ENCODE measurements at places on chromosomes 2 and 18.

DNA sequence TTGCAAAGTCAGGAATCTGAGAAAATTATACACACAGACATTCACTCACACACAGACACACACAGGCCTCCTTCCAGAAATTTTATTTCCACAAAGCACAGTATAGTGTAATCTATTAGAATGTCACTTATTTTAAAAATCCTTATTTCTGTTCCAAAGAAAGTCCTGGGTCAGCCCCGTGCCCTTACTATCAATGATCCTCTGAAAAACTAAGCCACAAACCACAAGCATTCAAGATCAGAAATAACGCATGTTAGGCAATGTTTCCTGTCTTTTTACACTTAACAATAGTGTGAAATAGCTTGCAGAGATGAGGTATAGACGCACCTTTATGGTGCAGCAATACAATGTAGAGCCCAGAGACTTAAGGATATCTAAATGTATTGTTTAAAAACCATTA lies 25.8 kb downstream of the TBC1D8 start:
- no peak for DNase-seq

DNA sequence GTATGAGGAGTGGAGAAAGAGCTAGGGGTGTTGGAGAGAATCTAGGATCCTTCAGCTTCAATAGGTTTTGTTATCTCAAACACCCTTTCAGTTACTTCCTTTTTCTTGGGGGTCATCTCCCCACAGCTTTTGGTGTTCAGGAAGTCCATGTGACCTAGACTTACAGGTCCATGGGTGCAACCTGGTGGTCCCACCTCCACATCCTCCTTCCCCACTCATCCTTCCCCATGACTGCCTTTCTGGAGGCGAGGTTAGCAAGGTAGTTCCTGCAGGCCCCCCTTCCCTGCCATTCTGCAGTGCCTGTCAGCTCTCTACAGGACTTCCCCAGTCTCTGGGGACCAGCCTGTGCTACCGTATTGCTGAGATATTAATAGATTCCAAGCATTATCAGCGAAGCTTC lies 107.6 kb downstream of the TMEM17 start:
- no peak for DNase-seq

DNA sequence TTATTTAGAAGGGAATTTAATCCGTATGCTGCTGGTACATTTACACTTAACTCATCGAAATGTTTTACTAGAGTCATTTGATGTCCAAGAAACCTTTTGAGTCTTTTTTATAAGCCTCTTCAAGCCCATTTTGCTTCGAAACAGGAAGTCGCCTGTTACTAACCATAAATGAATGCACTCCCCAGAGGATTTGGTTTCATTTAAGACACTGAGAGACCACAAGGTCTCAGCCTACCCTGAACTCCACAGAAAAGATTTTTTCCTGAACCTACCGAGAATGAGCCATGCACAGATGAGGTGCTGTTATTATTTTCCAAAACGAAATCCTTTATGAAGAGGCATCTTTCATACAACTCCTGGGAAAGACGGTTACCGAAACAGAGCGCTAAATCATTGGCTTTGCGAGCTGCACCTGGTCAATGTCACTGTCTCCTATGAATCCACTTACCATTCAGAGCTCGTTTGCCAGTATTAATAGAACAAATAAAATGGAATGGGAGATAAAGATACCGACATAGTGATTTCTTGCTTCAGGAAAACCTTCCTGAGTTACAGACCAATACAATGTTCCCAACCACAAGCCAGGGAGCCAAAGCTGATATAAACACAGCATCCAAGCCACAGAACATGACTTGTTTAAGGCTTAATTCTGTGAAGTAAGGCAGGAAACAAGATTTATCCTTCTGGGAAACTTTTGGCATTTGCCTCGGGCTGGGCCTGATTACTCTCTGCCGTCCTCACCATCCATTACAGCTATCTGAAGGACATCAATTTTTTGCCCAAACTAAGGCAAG lies 382.1 kb downstream of the OSR1 start:
- no peak for DNase-seq

- DNase-seq: no peak
These were observed 360.7 kb upstream of the ETAA1 start for GRCh38 chr2:67036444-67036843.

DNA sequence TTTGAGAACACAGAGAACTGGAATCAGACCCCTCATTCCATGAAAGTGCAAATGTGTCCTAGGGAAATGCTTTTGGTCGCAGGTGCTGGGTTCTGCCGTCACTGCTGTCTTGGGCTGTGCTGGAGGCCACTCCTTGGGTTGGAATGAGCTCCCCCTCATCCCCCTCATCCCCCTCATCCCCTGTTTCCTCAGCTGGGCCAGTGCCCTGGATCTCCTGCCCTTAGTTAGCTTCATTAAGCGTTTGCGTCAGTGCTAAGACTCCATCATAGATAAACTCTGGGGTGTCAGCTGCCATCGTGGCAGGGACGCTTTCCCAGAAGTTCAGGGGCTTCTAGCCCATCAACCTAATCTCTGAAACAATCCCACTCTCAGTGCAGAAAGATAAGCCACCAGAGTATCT lies 97.1 kb upstream of the ZNF516 start:
- no peak for DNase-seq

- DNase-seq: no peak
These were observed 71.2 kb downstream of the NUP35 start for GRCh38 chr2:183195397-183195796.

GRCh38 chr2:234444893-234445292 lies 52.0 kb downstream of the ARL4C start:
- DNase-seq: no peak

GRCh38 chr2:219581346-219581745 lies 9.2 kb downstream of the INHA start:
- no peak for DNase-seq

GRCh38 chr2:178498137-178498536 lies 17.9 kb downstream of the PLEKHA3 start:
- DNase-seq: no peak

GRCh38 chr18:32380559-32380958 lies 90.1 kb downstream of the GAREM1 start:
- DNase-seq: no peak

GRCh38 chr2:238479847-238480246 lies 53.1 kb downstream of the ASB1 start:
- DNase-seq: no peak

DNA sequence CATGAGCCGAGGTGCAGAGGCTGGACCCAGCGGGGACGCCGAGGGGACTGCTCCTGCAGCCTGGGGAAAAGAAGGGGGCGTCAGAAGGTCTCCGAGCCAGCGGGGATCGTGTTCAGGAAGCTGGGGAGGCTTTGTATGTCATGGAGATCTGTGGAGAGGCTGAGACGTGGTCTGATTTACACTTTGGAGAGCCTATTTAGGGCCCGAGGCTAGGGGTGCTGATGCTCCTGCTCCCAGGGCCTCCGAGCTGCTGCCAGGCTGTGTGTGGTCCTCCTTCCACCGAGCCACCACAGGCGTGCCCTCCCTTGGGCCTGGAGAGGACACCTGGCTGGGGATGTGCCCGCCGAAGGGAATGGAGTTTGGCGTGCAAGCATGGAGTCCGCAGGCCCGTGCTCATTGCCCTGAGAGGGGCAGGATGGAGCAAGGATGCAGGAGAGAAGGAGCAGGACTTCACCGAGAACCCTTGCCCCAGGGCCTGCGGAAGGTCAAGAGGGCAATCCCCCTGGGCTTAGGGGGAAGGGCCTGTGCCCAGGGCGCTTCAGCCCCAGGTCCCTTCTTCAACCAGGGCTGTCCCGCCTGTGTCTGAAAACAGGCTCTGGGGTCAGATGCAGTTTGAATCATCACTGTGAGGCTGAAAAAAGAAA lies 252.5 kb downstream of the VAPA start:
- DNase-seq: no peak

GRCh38 chr2:8132351-8132831 lies 549.5 kb upstream of the ID2 start:
- DNase-seq: no peak

GRCh38 chr2:230843132-230843531 lies 21.6 kb upstream of the ITM2C start:
- DNase-seq: no peak

DNA sequence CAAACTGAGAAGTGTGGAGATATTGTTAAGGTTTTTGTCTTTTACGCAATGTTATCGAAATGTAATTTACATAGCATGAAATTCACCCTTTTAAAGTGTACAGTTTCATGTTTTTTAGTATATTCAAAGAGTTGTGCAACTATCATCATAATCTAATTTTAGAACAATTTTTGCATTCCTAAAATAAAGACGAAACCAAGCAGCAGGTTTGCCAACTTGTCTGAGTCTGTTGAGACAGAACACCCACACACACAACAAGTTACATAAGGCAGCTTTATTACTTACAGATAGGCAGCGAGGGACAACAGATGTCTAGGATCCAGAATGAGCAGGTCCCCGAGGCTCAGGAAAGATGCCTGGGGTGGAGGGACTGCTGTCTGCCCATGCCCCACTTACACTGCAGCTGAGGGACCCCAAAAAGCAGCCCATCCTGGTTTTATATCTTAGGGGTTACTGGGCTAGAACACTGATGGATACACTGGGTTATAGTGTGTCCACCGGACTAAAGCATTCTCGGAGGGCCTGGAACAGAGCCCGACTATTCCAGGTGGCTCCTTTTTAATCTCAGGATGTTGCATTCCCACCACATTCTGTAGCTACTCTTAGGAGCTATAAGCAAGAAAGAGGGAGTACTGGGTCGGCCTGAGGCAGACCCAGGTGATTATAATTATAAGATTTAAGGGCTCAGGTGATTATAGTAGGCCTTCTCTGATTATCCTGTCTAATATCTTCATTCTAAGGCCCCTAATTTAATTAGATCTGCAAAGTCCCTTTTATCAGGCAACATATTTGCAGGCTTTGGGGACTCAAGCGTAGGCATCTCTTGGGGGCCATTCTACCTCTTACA lies 150.2 kb upstream of the DOK6 start:
- peak; percentile 65 for DNase-seq

DNA sequence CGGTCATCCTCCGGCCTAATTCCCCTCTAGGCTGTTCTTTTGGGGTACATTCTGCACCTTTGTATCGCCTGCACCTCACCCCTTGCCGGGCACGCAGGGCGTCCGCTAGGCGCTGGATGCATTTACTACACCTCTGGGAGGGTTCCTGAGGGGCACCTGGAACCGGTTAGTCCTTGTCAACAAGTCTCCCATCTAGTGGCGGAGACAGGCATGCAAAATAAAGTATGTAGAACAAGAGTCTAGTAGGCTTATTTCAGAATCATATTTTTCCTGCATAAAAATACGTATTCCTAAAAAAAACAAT lies 705 bp upstream of the TEX261 start:
- DNase-seq: peak; percentile 11

DNA sequence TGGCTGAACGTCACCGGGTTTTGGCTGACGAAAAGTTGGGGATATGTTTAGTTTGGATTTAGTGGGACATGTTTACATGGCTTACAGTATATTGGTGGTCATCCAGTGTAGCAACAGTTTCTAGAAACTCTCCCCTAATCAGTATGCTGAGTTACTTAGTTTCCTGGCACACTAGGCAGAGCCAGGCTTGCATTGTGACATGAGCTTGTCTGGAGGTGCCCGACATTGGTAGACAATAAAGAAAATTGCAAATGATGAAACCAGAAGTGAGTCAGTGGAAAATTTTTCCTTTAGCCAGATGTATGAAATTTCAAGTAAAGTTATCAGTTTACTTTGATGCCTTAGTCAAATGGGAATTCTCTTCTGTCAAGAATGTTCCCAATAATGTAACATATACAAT lies 276.1 kb downstream of the RDH14 start:
- no peak for DNase-seq

- DNase-seq: no peak
These were observed 192.8 kb downstream of the ZFP36L2 start for GRCh38 chr2:43033466-43034241.

GRCh38 chr2:119224391-119225104 lies 914 bp downstream of the STEAP3 start:
- no peak for DNase-seq

DNA sequence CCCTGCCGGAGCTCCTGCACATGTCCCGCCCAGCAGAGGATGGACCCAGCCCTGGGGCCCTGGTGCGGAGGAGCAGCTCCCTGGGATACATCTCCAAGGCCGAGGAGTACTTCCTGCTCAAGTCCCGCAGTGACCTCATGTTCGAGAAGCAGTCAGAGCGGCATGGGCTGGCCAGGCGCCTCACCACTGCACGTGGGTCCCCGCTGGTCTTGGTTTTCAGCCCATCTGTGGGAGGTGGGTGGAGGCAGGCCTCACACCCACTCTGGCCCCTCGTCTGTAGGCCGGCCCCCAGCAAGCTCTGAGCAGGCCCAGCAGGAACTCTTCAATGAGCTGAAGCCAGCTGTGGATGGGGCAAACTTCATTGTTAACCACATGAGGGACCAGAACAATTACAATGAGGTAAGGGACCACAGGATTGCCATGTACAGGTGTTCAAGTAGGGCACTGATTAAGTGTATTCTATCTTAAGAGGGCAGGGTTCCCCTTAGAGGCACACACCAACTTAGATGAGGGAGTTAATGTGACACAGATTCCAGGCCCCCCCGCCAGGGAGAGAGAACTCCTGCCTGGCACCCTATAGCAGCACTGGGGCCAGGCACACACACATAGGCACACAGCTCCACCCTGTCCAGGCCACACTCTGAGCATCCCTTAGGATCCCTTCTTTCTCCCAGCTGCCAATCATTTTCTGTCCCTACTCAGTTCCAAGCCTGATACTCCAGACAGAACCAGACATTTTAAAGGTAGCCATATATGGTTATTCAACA lies 5.4 kb upstream of the CHRNG start:
- DNase-seq: no peak

DNA sequence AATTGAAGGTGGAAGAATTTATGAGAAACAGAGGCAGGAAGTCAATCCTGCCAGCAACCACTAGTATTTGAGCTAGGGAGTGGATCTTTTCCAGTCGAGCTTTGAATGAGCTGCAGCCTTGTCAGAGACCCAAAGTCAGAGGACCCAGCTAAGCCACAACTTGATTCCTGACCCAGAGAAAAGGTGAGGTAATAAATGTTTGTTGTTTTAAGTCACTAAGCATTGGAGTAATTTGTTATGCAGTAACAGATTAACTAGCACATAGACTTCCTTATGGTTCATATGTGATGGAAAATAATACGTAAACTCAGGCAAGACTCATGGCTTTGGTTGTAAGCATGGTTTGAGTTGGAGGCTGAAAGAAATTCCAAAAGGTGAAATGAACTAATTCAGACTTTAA lies 21.6 kb downstream of the EFEMP1 start:
- DNase-seq: no peak

- DNase-seq: no peak
These were observed 14.7 kb downstream of the AGAP1 start for GRCh38 chr2:235508371-235509160.

- no peak for DNase-seq
These were observed 69.4 kb upstream of the TTC27 start for GRCh38 chr2:32558492-32558891.

GRCh38 chr18:26874283-26874682 lies 8.8 kb upstream of the AQP4 start:
- no peak for DNase-seq

Measured in DMS 273 treated with DMSO at 0.1 percent for 48 hours (cell line).